Germinal center (tissue), 1 donor: ENCODE measurements at places on chromosomes 7 and 10.
A peak's percentile ranks its signal among the peaks of the same experiment; 100 is the strongest.

DNA sequence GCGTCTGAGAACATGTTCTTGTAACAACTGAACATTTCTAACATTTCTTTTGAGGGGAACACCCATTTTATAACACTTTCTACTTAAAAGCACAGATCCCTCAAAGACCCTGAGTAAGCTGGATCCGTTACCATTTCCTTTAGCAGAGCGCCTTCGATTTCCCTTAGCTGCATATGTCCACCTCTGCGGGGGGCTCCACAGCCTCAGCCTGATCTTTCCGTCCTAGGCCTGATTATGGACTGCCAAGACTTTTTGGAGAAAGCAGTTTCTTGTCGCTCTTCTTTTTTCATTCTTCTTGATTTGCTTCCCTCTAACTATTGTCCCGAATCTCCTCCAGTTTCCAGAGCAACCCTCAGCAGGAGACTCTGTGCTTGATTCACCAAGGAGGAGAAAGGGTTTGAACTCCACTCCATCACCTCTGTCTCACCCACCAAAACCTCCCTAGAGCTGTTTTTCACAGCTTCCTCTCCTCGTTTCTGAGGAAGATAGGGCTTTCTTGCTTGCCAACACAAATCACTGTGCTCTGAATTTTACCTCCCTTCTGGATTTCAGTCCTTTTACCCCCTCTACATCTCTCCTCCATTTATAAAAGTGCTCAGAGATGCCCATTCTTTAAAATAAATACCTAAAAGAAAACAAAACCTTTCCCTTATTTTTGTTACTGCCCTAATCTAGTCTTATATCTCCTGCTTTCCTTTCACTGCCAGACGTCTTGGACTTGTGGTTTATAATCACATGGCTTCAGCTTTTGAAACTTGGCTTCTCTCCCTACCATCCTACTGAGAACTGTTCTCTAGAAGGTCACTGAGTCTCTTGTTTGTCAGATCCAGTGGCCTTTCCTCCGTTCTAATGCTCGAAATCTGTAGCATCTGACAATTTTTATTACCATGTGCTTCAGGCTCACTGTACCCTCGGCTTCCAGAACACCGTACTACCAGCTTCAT is 30.5 kb upstream of the ZRANB1 start:
- no peak for DNase-seq

DNA sequence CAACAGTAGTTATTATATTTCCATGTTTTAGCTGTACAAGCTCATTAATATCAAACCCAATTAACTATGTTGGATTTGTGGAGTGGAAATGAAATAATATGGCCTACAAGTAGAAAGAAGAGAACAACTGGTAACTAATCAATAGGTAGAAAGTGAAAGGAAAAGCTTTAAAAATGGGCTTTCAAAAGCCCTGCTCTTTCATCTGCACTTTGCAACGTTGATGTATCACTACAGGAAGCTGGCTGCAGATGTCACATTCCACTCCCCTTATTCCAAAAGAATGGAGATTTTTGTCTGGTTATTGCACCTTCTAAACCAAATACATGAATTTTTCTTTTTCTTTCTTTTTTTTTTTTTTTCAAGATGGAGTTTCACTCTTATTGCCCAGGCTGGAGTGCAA is 11.7 kb upstream of the MKI67 start:
- DNase-seq = no peak

DNA sequence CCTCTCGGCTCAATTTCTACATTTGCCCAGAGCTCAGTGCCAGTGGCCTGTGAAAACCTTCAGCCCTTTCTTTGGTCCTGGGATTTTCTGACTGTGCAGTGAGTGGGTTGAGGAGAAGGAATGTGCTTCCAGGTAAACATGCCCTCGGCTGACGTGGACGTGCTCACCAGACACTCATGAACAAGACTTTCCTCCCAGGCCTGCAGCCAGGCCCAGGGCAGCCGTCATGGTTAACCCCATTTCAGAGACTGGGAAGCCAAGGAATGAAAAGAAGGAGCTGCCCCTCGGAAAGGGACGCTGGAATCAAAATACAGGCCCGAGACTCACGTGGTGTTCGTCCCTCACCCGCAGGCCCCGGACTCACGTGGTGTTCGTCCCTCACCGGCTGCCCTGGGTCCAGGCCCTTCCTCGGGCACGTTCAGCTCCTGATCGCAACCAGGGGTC is 8.8 kb upstream of the CALML5 start:
- no peak for DNase-seq

GRCh38 chr7:138825049-138825721 is 27.2 kb upstream of the ATP6V0A4 start:
- DNase-seq = no peak

- no peak for DNase-seq
These were observed 58.1 kb downstream of the POLL start for GRCh38 chr10:101529725-101530553.

DNA sequence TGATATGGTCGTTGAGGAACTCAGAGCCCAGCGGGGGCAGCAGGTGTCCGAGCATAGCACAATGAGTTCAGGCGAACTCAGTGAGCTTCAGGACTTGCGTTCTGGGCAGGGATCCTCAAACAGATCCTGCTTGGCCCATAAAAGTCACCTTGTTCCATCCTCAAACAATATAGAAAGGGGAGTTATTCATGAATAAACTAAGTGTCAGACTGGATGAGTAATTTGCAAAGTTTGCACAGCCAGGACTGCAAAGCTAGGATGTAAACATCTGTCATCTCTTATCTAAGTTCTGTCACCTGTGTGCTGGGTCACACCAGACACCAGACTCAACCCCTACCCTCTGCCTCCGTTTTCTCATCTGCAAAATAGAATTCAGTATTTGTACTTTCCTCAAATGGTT is 58.0 kb upstream of the PFKP start:
- no peak for DNase-seq

DNA sequence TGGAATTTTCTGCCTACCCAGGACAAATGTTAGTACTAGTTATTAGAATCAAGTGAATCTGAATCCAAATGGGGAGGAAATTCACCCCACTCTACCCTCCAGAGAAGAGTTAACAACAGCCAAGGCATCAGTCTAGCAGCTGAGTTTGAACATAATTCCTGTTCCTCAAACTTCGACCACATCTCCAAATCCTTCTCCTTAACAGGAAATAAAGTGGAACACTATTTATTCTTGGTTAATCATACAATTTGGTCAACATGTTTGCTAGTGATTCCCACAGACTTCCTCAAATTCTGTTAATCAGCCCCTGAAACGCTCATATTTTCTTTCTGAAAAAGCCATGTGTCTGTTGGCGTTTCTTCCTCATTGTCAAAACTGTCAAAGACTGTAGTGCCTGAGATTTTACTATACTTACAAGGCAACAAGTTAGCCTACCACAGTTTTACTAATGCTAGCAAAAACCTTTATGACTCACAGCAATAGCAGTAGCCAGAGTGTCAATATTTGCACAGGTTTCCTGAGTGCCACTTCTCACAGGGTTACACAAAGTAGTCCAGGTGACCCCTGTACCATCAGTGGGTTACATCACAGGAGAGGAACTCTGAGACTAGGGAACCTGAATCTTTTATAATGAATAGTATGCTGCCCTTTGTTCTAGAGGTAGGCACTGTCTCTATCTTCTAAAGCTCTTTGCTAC is 202.9 kb downstream of the GRM3 start:
- DNase-seq = no peak

DNA sequence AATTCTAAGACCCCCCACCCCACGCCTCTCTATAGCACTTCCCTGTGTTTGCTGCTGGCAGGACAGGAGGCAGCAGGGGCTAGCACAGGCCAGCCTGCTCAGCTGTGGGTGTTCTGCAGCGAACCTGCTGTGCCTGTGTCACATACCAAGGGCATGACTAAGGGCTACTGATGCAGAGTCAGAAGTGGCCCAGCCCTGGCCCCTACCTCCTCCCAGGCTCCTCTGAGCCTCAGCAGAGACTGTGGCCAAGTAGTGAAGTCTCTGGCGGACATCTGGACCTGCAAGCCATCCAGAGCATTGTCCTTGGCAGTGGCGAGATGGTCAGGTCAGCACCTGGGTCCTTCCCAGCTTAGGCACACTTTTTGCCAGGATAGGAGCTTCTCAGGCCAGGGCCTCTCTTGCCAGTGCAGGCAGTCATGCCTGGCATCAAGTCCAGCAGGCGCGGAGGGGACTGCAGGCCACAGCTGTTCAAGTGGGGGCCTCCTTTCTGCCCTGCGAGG is 116.3 kb upstream of the RET start:
- DNase-seq = no peak

GRCh38 chr7:2996141-2996540 is 47.5 kb downstream of the CARD11 start:
- DNase-seq = no peak

- DNase-seq = no peak
These were observed 140.5 kb downstream of the CHCHD3 start for GRCh38 chr7:132941428-132941827.

- peak; percentile 44 for DNase-seq
These were observed 147.9 kb downstream of the CPEB3 start for GRCh38 chr10:92142949-92143348.

DNA sequence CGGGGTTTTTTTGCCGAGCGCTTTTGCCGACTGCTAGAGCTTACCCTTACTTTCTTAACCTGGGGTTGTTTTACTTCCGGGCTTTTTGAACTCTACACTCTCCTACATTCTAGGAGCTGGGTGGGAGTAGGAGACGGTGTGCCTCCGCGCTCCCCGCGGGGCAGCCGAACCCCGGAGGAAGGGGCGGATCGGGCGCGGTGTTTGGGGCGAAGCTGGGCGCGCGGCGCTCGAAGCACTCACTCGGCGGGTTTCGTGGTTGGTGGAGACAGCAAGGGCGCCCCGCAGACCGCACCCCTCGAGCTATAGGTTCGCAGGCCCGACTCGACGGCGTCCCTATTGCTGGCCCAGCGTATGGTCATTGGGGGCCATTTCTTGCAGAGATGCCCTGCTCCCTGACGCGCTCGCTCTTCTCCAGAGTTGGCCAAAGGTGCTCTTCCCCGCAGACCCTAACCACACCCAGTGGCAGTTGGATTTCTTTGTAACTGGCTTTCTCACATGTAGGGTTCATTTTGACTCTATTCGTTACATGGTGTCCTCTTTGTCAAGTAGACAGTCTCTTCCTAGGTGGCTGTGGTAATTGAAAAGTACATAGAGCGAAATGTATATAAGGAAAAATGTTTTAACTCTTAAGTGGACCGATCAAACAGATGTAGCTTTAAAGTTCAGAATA is 364 bp downstream of the ZNF518A start:
- peak; percentile 84 for DNase-seq

DNA sequence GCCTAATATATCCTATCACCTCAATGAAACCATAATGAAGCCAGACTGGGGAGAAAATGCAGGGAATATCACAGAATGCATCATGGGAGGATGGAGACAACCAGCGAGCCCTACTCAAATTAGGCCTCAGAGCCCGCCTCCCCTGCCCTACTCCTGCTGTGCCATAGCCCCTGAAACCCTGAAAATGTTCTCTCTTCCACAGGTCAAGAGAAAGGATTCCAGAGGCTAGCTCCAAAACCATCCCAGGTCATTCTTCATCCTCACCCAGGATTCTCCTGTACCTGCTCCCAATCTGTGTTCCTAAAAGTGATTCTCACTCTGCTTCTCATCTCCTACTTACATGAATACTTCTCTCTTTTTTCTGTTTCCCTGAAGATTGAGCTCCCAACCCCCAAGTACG is 31.5 kb downstream of the PRSS2 start:
- no peak for DNase-seq

- no peak for DNase-seq
These were observed 97.6 kb downstream of the ZMIZ1 start for GRCh38 chr10:79166312-79166721.

GRCh38 chr7:99229234-99229633 is 21.3 kb upstream of the KPNA7 start:
- no peak for DNase-seq

- no peak for DNase-seq
These were observed 1.8 kb upstream of the TTYH3 start for GRCh38 chr7:2629746-2630681.

DNA sequence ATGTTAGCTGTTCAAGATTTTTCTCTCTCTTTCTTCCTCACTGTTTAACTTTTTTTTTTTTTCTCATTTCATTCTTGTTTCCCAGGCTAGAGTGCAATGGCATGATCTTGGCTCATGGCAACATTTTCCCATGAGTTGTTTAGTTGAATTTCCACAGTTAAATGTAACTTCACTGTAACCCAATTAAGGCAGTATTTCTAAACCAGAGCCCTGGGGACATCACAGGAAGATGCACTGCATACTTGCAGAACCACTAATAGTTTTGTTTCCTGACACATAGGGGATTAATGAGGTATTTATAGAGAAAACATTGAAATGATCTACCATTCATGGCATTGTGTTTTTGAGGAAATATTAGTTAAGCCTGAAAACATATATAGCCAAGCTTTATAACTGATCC is 795.6 kb upstream of the GHITM start:
- DNase-seq = no peak

GRCh38 chr7:80940539-80941207 is 21.8 kb upstream of the SEMA3C start:
- DNase-seq = no peak

- DNase-seq = no peak
These were observed 101.1 kb upstream of the BMPER start for GRCh38 chr7:33804140-33804660.

- no peak for DNase-seq
These were observed 41.6 kb downstream of the MRPS33 start for GRCh38 chr7:140972876-140973829.

GRCh38 chr7:157476201-157476600 is 139.4 kb downstream of the DNAJB6 start:
- no peak for DNase-seq

- peak; percentile 38 for DNase-seq
These were observed 167.9 kb downstream of the NEURL1 start for GRCh38 chr10:103661198-103661950.

- no peak for DNase-seq
These were observed 231.2 kb downstream of the PTPRN2 start for GRCh38 chr7:158356454-158356853.

DNA sequence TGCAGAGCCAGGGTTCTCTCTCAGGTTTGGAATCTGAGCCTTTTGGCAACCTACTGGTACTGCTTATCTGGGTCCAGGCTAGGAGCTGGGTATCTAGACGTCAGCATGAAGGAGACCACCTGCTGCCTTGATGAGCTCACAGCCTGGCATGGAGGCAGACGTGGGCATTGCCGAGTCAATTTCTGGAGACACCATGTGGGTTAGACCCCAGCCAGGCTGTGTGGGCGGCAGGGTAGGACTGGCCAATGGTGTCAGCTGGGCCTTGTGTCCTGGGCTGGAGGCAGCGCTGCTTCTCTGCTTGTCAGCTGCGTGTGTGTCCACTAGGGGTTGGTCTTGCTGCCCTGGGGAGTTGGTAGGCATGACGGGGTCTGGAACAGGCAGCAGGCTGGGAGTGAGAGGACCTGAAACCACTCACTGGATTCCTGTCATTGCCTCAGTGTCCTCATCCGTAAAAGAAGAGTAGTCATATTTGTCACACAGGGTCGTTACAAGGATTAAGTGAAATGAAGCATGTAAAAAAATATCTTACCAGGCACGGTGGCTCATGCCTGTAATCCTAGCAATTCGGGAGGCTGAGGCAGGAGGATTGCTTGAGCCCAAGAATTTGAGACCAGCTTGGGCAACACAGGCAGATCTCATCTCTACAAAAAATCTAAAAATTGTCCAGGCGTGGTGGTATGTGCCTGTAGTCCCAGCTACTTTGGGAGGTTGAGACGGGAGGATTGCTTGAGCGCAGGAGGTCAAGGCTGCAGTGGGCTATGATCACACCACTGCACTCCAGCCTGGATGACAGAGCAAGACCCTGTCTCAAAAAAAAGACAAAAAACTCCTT is 31.7 kb upstream of the ANKRD2 start:
- no peak for DNase-seq

GRCh38 chr7:79458796-79459195 is 5.3 kb upstream of the MAGI2 start:
- DNase-seq = no peak
